Naive thymus-derived CD4-positive, alpha-beta T cell (primary cell): ENCODE measurements at places on chromosomes 1 and 21. TPM values are rescaled to one million over a fixed set of nuclear protein-coding genes. Genes with fewer than 3 reads are reported as not detected.
A peak's percentile ranks its signal among the peaks of the same experiment; 100 is the strongest.

DNA sequence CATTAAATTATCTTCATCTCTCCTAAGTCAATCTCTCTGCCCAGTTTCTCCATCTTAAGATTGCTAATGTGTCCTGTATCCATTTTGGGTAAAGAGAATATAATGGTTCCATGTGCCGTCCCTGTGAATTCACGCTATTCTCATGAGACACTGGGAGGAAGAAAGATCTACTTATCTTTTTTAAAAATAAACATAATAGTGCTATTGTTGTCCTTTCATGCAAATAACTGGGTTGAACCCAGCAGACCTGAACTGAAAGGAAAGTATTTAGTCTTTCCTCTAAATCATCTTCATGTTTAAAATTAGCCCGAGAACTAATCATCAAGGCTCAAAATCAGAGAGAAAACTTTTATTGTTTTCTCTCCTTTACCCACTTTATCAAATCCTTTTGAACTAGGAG is 22.4 kb downstream of the SLAMF1 start:
- peaks cover 7% of the 10 kb centered on the region for H3K36me3 ChIP-seq
- DNase-seq: no peak
- H3K27me3 ChIP-seq: no peaks in the 10 kb centered on the region
- H3K27ac ChIP-seq: no peak overlapping the region

Gene PLD5
- total RNA-seq: not detected in 2 replicates

GRCh38 chr1:62794053-62794452 is 10.1 kb downstream of the ATG4C start:
- no peak for DNase-seq
- H3K36me3 ChIP-seq: no peaks in the 10 kb centered on the region
- no peak overlapping the region for H3K4me3 ChIP-seq

DNA sequence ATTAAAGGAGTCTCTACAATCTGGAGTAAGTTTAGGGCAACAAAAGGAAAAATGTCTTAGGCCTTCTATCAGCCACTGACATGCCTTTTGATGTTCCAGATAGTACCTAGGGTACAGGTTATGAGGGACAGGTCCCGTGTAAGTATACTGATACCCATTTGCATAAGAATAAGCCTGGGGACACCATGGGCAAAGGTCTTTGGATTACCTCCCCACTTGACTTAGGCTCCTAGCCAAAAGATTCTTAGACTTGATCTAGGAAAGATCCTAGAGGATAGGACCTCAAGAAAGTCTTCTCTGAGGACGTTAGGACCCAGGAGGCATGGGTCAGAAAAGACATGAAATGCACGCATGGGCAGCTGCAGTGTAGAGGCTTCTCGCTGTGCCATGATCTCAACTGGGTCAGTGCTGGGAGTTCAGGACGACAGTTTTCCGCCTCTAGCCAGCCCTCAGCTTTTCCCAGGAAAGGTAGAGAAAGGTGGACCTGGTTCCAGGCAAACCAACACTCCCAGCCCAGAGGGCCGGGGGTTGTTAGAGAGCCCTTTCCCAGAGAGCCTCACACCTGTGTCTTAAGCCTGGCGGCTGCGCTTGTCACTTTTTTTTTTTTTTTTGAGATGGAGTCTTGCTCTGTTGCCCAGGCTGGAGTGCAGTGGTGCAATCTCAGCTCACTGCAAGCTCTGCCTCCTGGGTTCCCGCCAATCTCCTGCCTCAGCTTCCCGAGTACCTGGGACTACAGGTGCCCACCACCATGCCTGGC is 26.6 kb downstream of the MSTO1 start:
- H3K4me1 ChIP-seq: peaks cover 6% of the 10 kb centered on the region
- H3K27ac ChIP-seq: peak overlapping the region; percentile 66
- peak overlapping the region; percentile 57 for H3K4me3 ChIP-seq
- no peak for DNase-seq
- H3K36me3 ChIP-seq: no peaks in the 10 kb centered on the region
- H3K27me3 ChIP-seq: no peaks in the 10 kb centered on the region

Gene UAP1
- 28.4 TPM for total RNA-seq

GRCh38 chr1:5611431-5611830 is 380.8 kb downstream of the NPHP4 start:
- no peak overlapping the region for H3K27ac ChIP-seq
- no peaks in the 10 kb centered on the region for H3K4me1 ChIP-seq
- no peaks in the 10 kb centered on the region for H3K36me3 ChIP-seq
- no peak for DNase-seq

DNA sequence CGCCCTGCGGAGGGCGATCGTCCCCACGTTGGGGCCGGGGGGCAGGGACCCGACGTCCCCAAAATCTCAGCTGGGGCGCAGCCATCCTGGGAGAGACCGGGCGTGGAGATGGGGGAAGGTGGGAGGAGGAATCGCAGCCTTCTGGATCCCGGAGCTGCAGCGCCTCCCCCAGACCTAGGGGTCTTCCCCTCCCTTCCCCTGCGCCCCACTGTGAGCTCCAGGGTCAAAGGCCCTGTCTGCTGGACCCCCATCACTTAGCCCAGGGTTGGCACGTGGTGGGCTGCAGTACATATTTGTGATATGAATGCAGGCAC is 90.2 kb upstream of the VAMP3 start:
- peak; percentile 4 for DNase-seq
- no peaks in the 10 kb centered on the region for H3K27me3 ChIP-seq
- no peak overlapping the region for H3K27ac ChIP-seq
- H3K36me3 ChIP-seq: no peaks in the 10 kb centered on the region

DNA sequence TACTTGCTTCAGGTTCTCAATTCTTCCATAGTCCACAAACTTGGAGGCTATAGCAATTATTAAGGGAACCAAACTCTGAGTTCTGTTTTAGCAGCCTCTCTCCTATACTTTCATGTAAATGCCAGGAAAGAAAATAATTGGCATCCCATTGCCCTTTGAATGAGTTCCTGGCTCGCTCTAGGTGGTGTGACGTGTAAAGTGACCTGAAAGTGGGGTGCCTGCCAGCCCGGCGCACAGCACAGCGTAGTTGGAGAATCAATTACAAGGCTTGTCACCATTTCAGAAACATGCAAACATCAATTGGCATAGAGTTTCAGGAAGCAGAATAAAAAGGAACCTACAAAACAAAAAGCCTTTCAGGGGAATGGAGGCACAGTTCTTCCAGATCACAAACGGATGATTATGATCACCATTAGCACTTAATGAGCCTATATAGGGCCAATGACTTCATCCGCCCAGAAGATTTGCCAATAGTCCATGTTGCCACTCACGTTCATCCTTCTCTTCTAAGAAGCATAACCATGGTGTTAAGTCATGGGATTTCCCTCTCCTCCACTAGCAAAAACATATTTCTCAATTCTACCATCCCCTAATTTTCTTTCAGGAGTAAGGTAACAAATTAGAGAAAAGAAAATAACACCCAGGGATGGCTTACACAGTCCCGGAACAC is 354.6 kb upstream of the ADGRL2 start:
- H3K36me3 ChIP-seq: no peaks in the 10 kb centered on the region
- H3K27ac ChIP-seq: no peak overlapping the region
- no peak for DNase-seq

GRCh38 chr1:113012149-113012548 is 56.2 kb upstream of the SLC16A1 start:
- H3K27me3 ChIP-seq: no peaks in the 10 kb centered on the region
- no peak overlapping the region for H3K27ac ChIP-seq
- H3K36me3 ChIP-seq: no peaks in the 10 kb centered on the region
- H3K4me3 ChIP-seq: no peak overlapping the region
- no peak for DNase-seq

Gene ASAP3
- 1.5 TPM for total RNA-seq

Gene TINAGL1
- not detected for total RNA-seq

DNA sequence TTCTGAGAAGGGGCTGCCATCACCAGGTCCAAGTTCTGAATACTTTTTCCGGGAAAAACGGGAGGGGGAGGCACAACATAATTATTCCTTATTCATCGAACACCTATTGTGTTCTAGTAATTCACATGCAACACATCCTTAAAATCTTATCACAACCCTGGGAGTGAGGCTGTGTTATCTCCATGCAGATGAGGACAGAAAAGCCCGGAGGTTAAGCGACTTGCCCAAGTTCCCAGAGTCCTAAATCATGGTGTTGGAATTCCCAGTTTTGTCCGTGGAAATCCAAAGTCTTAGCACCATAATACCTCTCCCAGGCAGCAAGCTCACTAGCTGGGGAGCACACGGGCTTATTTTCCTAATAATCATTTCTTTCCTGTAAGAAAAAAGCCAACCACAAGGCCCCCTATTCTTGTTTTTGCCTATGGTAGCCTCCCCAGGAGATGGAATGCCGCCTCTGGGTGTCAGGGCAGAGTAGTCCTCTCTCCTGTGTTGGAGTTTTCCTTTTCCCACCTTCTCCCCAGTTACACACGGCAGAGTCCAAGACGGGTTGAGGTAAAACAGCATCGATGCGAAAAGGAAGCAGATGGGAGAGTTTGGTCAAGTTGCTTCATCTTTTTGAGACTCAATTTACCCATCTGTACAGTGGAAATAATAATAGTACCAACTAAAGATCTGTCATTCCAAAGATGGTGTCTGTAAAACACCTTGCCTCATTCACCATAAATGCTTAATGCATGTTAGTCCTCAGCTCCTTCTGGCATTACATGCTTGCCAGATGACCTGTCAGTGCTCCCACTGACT is 228.0 kb upstream of the TMEM51 start:
- peaks cover 8% of the 10 kb centered on the region for H3K27me3 ChIP-seq
- H3K4me1 ChIP-seq: peaks cover 5% of the 10 kb centered on the region
- H3K27ac ChIP-seq: no peak overlapping the region
- no peaks in the 10 kb centered on the region for H3K36me3 ChIP-seq
- no peak overlapping the region for H3K4me3 ChIP-seq
- no peak for DNase-seq
